Caco-2 (cell line): ENCODE measurements at places on chromosomes 11 and 22.

DNA sequence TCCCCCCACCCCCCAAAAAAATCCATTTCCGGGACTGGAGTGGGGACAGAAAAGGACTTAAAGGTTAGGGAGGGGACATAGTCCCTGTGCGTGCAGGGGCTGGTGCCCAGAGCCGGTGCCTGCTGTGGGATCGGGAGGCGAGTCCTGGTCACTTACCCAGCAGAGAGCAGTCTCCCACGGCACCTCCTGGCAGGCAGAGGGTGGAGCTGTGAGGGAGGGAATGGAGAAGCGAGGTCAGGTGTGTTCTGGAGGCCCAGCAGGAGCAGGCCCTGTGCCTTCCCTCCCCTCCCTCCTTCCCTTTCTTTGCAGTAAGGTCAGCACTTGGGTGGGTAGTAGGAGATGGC, 28.4 kb downstream of the SHANK3 start:
- no peak for DNase-seq

GRCh38 chr11:67276781-67277230, 10.5 kb downstream of the GRK2 start:
- DNase-seq, result no peak

DNA sequence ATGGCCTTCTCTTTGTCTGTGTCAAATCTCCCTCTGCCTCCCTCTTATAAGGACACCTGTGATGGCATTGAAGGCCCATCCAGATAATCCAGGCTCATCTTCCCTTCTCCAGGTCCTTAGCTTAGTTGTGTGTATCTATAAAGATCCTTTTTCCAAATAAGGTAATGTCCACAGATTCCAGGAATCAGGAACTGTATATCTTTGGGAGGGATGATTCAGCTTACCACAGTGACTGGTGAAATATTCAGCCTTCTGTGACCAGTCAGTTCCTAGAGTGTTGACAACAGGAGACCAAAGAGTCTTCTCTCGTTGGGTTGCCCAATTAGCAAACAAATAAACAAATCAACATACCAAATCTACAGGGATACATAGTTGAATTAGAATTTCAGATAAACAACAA, 175.8 kb downstream of the MPPED1 start:
- no peak for DNase-seq

DNA sequence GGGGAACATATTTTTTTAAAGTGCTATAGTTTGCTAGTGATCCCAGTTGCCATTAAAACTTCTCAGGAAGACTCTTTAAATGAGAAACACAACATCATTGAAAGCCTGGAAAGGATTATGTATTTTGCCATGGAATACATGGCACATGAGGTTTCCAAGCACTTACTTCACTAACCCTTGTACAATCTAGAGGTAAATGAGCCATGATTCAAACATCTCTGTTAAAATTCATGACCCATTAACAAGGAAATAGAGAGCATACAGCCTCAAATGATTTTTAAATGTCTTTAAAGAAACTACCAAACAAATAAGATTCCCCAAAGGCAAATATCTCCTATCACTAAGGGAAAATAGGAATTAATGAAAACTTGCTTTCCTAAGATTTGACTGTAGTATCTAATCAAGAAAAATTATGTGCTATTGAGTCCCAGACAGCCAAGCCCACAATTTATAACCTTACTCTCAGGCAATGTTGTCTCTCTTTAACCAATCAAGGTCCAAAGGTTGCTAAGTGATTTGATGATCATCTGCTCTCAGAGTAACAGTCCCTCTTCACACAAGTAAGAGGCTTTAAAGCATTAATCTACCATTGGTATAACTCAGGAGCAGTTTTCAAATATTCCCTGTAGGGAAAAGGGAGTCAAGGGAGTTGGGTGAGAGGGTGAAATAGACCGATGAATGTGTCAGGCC, 92.0 kb upstream of the DDI1 start:
- DNase-seq, result no peak

- no peak for DNase-seq
Measured at GRCh38 chr11:76649851-76650372, 20.6 kb downstream of the LRRC32 start.

- no peak for DNase-seq
Measured at GRCh38 chr11:1130276-1131032, 27.3 kb upstream of the MUC5AC start.

- DNase-seq, result no peak
Measured at GRCh38 chr11:2482745-2483144, 37.9 kb downstream of the KCNQ1 start.

- no peak for DNase-seq
Measured at GRCh38 chr11:133997554-133997953, 40.8 kb upstream of the IGSF9B start.

- DNase-seq, result no peak
Measured at GRCh38 chr11:95443386-95443785, 212.4 kb upstream of the SESN3 start.
